ENCODE measurements at places on chromosomes 13 and 19. TPM values are rescaled to one million over a fixed set of nuclear protein-coding genes. Genes with fewer than 3 reads are reported as not detected.

DNA sequence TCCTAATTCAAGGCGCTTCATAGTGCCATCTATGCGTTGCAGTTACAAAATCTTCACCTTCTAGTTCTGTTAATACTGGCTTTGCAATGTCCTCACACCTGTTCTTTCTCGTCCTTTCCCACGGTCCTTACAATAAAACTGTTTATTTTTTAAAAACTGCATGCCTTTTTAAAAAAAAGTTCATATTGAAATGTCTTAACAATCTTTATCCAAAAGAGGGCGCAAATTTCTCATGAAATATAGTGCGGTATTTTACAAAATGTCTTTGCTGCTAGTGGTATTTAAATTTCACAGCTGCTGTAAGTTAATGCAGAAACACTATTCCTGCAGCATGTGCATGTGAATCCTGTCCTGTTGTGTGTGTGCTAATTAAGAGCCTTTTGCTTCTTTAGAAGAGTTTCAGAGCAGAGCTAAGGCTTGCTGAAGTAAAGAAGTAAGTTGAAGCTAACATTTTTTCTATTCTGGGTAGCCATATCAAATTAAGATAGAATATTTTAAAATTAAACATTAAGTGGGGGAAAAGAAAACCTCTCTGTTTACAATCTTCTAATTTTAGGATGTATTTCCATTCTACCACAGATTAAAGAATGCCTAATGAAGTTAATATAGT lies 15.8 kb upstream of the CLDN10 start:
- no peak for DNase-seq
- H3K36me3 ChIP-seq: no peaks in the 10 kb centered on the region
- H3K4me1 ChIP-seq: peaks cover 8% of the 10 kb centered on the region
- H3K27ac ChIP-seq: no peak overlapping the region
- H3K4me3 ChIP-seq: no peak overlapping the region

GRCh38 chr13:29676535-29676934 lies 81.0 kb upstream of the SLC7A1 start:
- no peak for DNase-seq
- no peaks in the 10 kb centered on the region for H3K4me1 ChIP-seq
- H3K4me3 ChIP-seq: no peak overlapping the region
- no peaks in the 10 kb centered on the region for H3K27me3 ChIP-seq
- no peaks in the 10 kb centered on the region for H3K36me3 ChIP-seq

- H3K27me3 ChIP-seq: peaks cover 7% of the 10 kb centered on the region
- H3K36me3 ChIP-seq: no peaks in the 10 kb centered on the region
- H3K4me1 ChIP-seq: peaks cover 3% of the 10 kb centered on the region
- H3K4me3 ChIP-seq: no peak overlapping the region
- DNase-seq: no peak
Measured at GRCh38 chr19:41009700-41010235, 18.7 kb downstream of the CYP2B6 start.

Gene ANKRD10
- total RNA-seq: 160 TPM

- H3K4me1 ChIP-seq: no peaks in the 10 kb centered on the region
- H3K27me3 ChIP-seq: peaks cover 26% of the 10 kb centered on the region
- DNase-seq: no peak
- no peaks in the 10 kb centered on the region for H3K36me3 ChIP-seq
- H3K4me3 ChIP-seq: no peak overlapping the region
Measured at GRCh38 chr19:41617941-41618730, 8.7 kb downstream of the CEACAM4 start.

Gene S1PR4
- not detected for total RNA-seq

- DNase-seq: no peak
- no peaks in the 10 kb centered on the region for H3K4me1 ChIP-seq
- H3K27ac ChIP-seq: no peak overlapping the region
- no peaks in the 10 kb centered on the region for H3K27me3 ChIP-seq
- no peak overlapping the region for H3K4me3 ChIP-seq
- H3K36me3 ChIP-seq: peaks cover 8% of the 10 kb centered on the region
Measured at GRCh38 chr13:51432576-51432975, 20.3 kb downstream of the INTS6 start.

Gene POU2F2
- total RNA-seq: 5.7 TPM

DNA sequence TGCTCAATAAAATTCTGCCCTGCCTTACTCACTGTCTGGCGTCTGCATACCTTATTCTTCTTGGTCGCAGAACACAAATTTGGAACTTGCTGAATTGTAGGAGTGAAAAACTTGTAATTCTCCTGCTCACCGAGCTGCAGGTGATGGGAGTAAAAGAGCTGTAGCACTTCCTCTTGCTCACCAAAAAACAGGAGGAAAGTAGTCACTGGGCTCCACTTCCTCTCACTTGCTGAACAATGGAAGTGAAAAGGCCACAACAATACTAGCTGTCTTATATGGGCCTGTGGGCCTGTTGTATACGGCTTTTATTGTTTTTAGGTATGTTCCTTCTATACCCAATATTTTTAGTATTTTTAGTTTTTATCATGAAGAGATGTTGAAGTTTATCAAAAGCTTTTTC lies 978.7 kb downstream of the SLITRK5 start:
- H3K27me3 ChIP-seq: no peaks in the 10 kb centered on the region
- no peak for DNase-seq
- H3K27ac ChIP-seq: no peak overlapping the region
- H3K36me3 ChIP-seq: no peaks in the 10 kb centered on the region

GRCh38 chr13:102800145-102801041 lies 1.5 kb downstream of the BIVM start:
- no peak overlapping the region for H3K27ac ChIP-seq
- H3K4me3 ChIP-seq: peak overlapping the region; percentile 89
- no peaks in the 10 kb centered on the region for H3K4me1 ChIP-seq
- peak; percentile 91 for DNase-seq
- peaks cover 9% of the 10 kb centered on the region for H3K27me3 ChIP-seq

DNA sequence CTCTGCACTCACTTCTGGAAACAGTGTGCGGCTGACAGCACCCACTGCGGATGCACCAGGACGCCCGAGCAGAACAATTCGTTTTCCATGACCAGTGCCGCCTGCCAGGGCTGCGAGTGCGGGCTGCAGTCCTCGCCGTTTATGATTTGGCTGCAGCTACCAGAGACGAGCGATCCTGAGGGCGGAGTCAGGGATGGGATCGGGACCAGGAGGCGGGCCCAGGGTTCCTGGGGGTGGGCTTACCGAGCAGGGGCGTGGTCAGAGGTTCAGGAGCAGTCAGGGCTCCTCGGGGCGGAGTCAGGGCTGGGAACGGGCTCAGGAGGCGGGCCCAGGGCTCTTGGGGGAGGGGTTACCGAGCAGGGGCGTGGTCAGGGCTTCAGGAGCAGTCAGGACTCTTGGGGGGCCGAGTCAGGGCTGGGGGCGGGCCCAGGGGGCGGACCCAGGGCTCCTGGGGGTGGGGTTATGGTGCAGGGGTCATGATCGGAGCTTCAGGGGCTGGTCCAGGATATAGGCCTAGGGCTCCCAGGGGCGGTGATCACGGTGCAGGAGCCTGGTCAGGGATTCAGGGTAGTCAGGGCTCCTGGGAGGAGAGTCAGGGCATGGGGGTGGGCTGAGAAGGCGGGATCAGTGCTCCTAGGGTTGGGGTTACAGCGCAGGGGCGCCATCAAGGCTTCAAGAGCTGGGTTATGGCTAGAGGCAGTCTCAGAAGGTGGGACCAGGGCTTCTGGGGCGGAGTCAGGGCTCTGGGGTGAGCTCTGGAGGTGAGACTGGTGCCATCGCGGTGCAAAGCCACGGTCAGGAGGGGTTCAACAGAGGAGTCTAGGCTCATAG lies 1.7 kb downstream of the KLK4 start:
- no peaks in the 10 kb centered on the region for H3K36me3 ChIP-seq
- peak overlapping the region; percentile 51 for H3K4me3 ChIP-seq
- peak; percentile 85 for DNase-seq
- H3K27ac ChIP-seq: no peak overlapping the region
- H3K4me1 ChIP-seq: peaks cover 4% of the 10 kb centered on the region
- peaks cover 12% of the 10 kb centered on the region for H3K27me3 ChIP-seq

DNA sequence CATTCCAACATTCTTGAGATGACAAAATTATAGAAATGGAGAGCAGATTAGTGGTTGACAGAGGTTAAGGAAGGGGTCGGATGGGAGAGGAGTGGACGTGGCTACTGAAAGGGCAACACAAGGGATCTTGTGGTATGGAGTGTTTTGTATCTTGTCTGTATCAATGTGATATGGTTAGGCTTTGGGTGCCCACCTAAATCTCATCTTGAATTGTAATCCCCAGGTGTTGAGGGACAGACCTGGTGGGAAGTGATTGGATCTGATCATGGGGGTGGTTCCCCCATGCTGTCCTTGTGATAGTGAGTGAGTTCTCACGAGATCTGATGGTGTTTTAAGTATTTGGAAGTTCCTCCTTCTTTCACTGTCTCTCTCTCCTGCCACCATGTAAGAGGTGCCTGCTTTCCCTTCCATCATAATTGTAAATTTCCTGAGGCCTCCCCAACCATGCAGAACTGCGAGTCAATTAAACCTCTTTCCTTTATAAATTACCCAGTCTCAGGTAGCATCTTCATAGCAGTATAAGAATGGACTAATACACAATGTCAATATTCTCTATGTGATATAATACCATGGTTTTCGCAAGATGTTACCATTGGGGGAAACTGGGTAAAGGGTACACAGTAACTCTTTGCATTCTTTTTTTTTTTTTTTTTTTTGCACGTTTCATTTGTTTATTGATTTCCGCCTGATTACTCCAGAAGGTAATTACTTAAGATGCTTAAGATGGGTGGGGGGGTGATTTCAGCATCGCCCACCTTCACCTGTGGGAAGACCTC lies 4.9 kb upstream of the IFNL4 start:
- DNase-seq: no peak
- H3K4me1 ChIP-seq: no peaks in the 10 kb centered on the region
- peaks cover 8% of the 10 kb centered on the region for H3K27me3 ChIP-seq
- no peak overlapping the region for H3K4me3 ChIP-seq

DNA sequence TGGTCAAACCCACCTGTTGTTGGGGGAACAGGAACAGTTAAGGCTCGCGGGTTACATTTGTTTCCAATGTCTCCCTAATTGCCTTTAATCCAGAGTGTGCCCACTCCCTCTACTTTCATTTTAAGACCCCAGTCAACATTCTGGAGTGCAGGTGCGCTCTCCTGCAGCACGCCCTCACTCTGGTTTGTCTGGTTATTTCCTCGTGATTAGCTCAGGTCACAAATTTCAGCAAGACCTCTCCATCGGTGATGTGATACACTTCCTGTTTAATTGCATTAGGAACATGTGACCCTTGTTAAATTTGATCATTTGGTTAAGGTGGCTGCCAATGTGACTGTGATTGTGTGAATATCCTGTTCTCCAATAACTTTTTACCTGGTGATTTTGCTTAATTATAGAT lies 53.0 kb downstream of the TEX29 start:
- H3K36me3 ChIP-seq: no peaks in the 10 kb centered on the region
- peaks cover 3% of the 10 kb centered on the region for H3K27me3 ChIP-seq
- no peak overlapping the region for H3K4me3 ChIP-seq
- DNase-seq: no peak
- peaks cover 2% of the 10 kb centered on the region for H3K4me1 ChIP-seq
- no peak overlapping the region for H3K27ac ChIP-seq

GRCh38 chr19:5403968-5404640 lies 51.1 kb upstream of the ZNRF4 start:
- H3K27me3 ChIP-seq: peaks cover 3% of the 10 kb centered on the region
- DNase-seq: peak; percentile 95
- H3K4me3 ChIP-seq: no peak overlapping the region
- no peaks in the 10 kb centered on the region for H3K4me1 ChIP-seq
- peaks cover 3% of the 10 kb centered on the region for H3K36me3 ChIP-seq
- no peak overlapping the region for H3K27ac ChIP-seq

Gene BRME1
- 3.4 TPM for total RNA-seq

GRCh38 chr13:51636349-51636890 lies 52.2 kb downstream of the WDFY2 start:
- DNase-seq: no peak
- H3K4me3 ChIP-seq: no peak overlapping the region
- peak overlapping the region; percentile 21 for H3K27ac ChIP-seq
- H3K4me1 ChIP-seq: peaks cover 49% of the 10 kb centered on the region

GRCh38 chr13:46675016-46675415 lies 121.9 kb downstream of the ESD start:
- peaks cover 6% of the 10 kb centered on the region for H3K4me1 ChIP-seq
- no peak overlapping the region for H3K4me3 ChIP-seq
- peaks cover 28% of the 10 kb centered on the region for H3K36me3 ChIP-seq

DNA sequence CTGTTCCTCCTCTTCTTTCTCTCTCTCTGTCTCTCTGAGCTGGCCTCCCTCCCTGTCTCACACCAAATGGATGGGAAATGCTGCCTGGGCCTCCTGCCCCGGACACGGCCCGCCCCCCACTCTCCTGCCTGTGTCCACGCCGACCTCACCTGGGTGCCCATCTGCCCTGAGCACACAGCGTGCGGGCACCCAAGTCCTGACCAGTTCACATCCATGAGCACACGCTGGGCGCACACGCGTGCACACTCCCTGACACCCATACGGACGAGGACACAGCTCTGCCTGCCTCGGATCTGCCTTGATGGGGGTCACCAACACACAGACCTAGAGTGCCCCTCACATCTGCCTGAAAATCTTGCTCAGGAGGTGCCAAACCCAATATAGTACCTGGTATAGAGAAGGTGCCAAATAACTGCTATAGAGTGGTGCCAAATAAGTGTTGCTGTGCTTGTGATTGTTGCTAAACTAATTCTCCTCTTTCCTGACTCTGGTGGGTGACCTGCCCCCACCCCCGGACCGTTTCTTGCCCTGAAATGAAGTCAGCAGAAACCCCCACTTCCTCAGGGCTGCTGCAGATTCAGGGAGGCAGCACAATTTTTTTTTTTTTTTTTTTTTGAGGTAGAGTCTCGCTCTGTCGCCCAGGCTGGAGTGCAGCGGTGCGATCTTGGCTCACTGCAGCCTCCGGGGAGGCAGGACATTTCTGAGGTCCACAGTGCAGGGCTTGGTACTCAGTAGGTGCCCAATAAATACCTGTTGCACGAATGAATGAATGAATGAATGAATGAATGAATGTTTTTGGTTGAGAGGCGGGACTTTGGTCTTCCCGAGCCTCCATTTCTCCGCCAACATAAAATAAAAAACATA lies 4.6 kb downstream of the NFIC start:
- peaks cover 31% of the 10 kb centered on the region for H3K27me3 ChIP-seq
- peaks cover 5% of the 10 kb centered on the region for H3K36me3 ChIP-seq
- peak overlapping the region; percentile 80 for H3K27ac ChIP-seq
- H3K4me3 ChIP-seq: no peak overlapping the region
- peaks cover 7% of the 10 kb centered on the region for H3K4me1 ChIP-seq
- DNase-seq: no peak

DNA sequence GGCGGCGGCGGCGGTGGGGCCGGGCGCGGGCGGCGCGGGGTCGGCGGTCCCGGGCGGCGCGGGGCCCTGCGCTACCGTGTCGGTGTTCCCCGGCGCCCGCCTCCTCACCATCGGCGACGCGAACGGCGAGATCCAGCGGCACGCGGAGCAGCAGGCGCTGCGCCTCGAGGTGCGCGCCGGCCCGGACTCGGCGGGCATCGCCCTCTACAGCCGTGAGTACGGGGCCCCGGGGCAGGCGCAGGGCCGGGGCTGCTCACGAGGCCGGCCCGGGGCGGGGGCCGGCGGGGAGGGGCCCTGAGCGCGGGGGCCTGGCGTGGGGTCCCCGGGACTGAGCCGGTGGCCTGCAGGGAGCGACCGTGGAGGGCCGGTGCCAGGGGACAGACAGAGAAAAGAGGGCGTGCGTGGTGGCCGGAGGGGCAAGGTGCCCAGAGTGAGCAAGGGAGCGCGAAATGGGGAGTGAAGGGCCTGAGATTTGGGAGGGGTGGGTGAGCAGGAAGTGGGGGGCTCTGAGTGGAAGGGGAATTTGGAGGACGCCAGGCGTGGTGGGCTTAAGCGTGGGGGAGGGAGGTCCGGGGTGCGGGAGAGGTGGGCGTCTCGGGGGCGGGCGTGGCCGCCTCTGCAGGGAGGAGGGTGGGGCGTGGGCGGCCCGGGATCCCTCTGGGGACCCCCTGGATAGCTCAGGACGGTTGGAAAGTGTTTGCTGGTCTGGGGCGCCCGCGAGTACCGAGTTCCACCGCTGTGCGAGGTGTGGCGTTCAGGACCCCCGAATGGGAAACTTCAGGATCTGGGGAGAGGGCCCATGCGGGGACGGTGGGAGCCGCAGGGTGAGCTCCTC lies 575 bp downstream of the CARM1 start:
- peak overlapping the region; percentile 98 for H3K4me3 ChIP-seq
- H3K36me3 ChIP-seq: peaks cover 3% of the 10 kb centered on the region
- DNase-seq: peak; percentile 36
